ENCODE measurements at places on chromosomes 2 and 18. TPM values are rescaled to one million over a fixed set of nuclear protein-coding genes. Genes with fewer than 3 reads are reported as not detected.

POTEC gene
- not detected for total RNA-seq

CNTNAP5 gene
- not detected for total RNA-seq

SERPINE2 gene
- total RNA-seq = 68.3 TPM

DNA sequence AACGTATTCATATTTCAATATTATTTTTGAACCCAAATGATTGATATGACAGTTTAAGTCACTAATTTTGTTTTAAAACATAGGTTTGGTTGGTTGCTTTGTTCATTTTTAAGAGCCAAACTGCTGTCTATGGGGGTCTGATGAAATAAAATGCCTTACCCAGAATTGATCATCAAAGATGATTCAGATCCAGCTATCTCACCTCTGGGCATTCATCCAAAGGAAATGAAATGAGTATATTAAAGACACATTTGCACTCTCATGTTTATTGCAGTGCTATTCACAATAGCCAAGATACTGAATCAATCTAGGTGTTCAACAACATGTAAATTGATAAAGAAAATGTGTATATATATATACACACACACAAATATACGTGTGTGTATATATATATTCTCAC is 326.9 kb upstream of the GULP1 start:
- no peak for DNase-seq
- H3K27ac ChIP-seq = no peak overlapping the region
- H3K36me3 ChIP-seq = peaks cover 3% of the 10 kb centered on the region
- no peaks in the 10 kb centered on the region for H3K27me3 ChIP-seq
- H3K4me3 ChIP-seq = no peak overlapping the region

DNA sequence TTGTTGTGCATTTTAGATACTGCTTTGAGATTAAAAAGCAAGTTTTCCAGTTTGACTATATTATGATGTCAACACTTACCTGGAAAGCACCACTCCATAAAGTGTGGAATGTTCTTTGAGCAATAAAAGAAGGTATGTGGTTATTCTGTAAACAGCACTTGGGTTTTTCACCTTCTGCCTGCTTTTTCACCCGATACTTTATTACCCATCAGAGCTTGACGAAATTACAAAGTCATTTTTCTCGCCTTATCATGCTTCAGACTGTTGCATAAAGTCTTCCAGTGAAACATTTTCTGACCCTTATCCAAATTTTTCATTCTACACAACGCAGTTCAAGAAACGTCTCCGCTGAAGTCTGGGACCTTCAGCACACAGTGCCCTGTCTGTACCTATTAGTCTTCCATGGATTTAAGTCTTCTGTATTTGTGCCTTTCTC is 25.2 kb downstream of the CAB39 start:
- no peaks in the 10 kb centered on the region for H3K27me3 ChIP-seq
- peak overlapping the region; percentile 70 for H3K27ac ChIP-seq
- peaks cover 2% of the 10 kb centered on the region for H3K36me3 ChIP-seq

STK39 gene
- total RNA-seq = 26.9 TPM

PLA2R1 gene
- 78.9 TPM for total RNA-seq

- H3K27ac ChIP-seq = no peak overlapping the region
- no peak overlapping the region for H3K4me3 ChIP-seq
- no peaks in the 10 kb centered on the region for H3K4me1 ChIP-seq
- peaks cover 27% of the 10 kb centered on the region for H3K27me3 ChIP-seq
- no peak for DNase-seq
These were observed 144.9 kb upstream of the POU3F3 start for GRCh38 chr2:104708967-104709366.

- H3K27me3 ChIP-seq = no peaks in the 10 kb centered on the region
- no peak overlapping the region for H3K4me3 ChIP-seq
- no peaks in the 10 kb centered on the region for H3K36me3 ChIP-seq
- DNase-seq = no peak
These were observed 35.8 kb upstream of the SPATS2L start for GRCh38 chr2:200270732-200271131.

HOXD11 gene
- total RNA-seq = not detected

GRCh38 chr2:74385396-74385795 is 5.3 kb upstream of the DCTN1 start:
- H3K4me3 ChIP-seq = no peak overlapping the region
- H3K36me3 ChIP-seq = peaks cover 7% of the 10 kb centered on the region
- peaks cover 12% of the 10 kb centered on the region for H3K4me1 ChIP-seq
- H3K27ac ChIP-seq = no peak overlapping the region
- no peaks in the 10 kb centered on the region for H3K27me3 ChIP-seq

DNA sequence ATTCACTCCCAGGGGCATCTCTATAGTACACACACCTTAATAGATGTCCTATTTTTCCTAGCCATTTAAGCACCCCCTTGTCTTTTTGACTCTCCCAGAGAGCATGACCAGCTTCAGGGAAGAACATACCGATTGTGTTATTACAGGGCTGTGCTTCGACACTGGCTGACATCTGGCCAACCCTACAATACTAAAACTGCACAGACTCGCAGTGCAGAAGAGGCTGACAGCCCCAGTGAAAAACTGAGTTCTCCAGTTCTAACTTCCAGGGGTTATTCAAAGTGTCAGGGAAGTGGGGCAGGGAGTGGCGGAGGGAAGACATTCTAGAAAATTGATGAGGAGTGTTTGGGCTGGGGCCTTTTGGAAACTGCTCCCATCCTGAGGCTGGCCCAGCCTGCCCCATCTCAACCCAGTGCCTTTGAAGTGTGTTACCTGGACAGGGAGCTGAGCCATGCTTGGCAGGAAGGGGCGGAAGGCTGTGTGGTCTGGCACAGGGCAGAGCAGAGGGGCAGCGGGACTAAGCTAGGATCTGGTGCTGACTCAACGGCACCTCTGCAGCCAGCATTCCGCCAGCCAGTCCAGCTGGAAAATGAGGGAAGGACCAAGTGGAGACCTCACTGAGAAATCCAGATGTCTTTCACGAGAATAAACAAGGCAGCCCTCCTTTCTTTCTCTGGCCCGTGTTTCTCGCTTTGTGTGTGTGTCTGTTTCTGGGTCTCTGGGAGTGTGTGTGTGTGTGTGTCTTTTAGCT is 15.4 kb upstream of the IGFBP5 start:
- no peak for DNase-seq
- peaks cover 3% of the 10 kb centered on the region for H3K36me3 ChIP-seq
- peaks cover 25% of the 10 kb centered on the region for H3K4me1 ChIP-seq
- H3K4me3 ChIP-seq = no peak overlapping the region
- H3K27me3 ChIP-seq = peaks cover 3% of the 10 kb centered on the region
- no peak overlapping the region for H3K27ac ChIP-seq

DNA sequence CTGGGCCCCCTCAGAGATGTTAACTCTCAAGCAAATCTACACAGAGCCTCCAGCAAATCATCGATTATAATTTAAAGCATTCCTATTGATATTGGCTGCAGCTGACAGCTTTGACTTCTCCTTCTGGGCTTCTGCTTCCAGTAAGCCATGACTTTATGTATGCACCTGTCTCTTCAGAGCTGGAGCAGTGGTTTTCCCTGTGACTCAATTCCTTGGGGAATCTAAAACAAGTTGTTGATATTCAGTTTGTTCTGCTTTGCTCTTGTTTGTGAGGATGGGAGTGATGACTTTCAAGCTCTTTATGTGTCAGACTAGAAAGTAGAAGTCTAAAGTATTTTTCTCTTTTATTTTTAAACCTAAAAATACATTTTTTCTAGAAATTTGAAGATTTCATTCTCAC is 45.1 kb upstream of the TNP1 start:
- no peaks in the 10 kb centered on the region for H3K4me1 ChIP-seq
- no peak for DNase-seq
- no peak overlapping the region for H3K4me3 ChIP-seq
- no peak overlapping the region for H3K27ac ChIP-seq
- H3K27me3 ChIP-seq = peaks cover 3% of the 10 kb centered on the region

DNA sequence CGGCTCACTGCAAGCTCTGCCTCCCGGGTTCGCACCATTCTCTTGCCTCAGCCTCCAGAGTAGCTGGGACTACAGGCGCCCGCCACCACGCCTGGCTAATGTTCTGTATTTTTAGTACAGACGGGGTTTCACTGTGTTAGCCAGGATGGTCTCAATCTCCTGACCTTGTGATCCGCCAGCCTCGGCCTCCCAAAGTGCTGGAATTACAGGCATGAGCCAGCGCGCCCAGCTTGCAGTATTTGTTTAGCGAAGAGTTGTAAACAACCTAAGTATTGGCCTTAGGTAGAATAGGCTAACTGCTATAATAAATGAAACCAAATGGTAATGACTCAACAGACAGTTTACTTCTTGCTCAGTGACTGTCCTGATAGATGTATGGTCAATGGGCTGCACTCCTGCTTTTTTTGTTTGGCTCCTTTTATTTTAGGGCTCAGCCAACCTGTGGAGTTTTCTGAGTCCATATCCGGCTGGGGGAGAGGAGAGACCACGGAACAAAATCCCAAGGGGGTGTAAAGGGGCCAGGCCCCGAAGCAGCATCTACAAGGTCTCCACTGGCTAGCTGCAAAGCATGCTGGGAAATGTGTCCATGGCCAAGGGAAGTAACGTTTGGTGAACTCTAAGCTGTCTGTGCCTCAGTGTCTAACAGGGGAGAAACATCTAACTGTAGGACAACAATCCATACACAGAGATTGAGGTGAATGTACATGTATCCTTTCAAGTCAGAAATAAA is 841.0 kb upstream of the ID2 start:
- peaks cover 1% of the 10 kb centered on the region for H3K4me1 ChIP-seq
- H3K27me3 ChIP-seq = no peaks in the 10 kb centered on the region
- DNase-seq = no peak
- H3K4me3 ChIP-seq = no peak overlapping the region
- no peaks in the 10 kb centered on the region for H3K36me3 ChIP-seq

- H3K36me3 ChIP-seq = no peaks in the 10 kb centered on the region
- no peaks in the 10 kb centered on the region for H3K4me1 ChIP-seq
- no peak overlapping the region for H3K4me3 ChIP-seq
- DNase-seq = no peak
These were observed 34.0 kb downstream of the MTHFD2 start for GRCh38 chr2:74232426-74232825.

RAB17 gene
- 3.9 TPM for total RNA-seq

DNA sequence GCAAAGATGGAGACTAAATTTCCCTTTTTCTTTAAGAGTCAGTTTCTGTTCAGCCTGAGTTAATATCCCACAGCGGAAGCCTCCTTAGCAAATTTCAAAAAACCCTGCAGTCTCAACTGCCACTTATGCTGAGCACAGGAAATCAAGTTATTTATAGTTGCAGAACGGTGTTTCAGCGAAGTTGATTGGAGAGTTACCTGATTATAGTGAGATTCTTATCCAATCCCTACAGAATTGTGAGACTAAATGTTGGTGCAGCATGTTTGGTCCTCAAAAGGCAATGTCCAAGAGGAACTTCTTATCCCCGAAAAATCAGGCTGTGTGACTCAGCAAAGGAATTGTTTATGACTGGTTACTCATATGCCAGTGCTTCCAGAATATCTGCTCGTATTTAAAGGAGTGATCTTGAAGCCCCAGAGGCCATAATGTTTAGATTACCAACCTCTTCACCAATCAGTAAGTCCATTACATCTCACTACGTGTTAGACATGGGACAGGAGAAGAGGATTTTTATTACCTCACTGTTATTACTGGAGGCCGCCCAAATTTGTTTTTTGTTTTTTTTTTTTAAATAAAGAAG is 67.9 kb downstream of the LRRFIP1 start:
- H3K36me3 ChIP-seq = no peaks in the 10 kb centered on the region
- peak overlapping the region; percentile 94 for H3K27ac ChIP-seq
- peaks cover 78% of the 10 kb centered on the region for H3K4me1 ChIP-seq
- H3K4me3 ChIP-seq = peak overlapping the region; percentile 11

TEKT4 gene
- total RNA-seq = not detected

GRCh38 chr18:6207116-6207515 is 207.6 kb downstream of the L3MBTL4 start:
- DNase-seq = no peak
- H3K36me3 ChIP-seq = no peaks in the 10 kb centered on the region
- no peak overlapping the region for H3K4me3 ChIP-seq
- no peaks in the 10 kb centered on the region for H3K27me3 ChIP-seq

- no peak for DNase-seq
- H3K27me3 ChIP-seq = no peaks in the 10 kb centered on the region
- peaks cover 52% of the 10 kb centered on the region for H3K36me3 ChIP-seq
- no peak overlapping the region for H3K4me3 ChIP-seq
These were observed 77.5 kb downstream of the ACSL3 start for GRCh38 chr2:222938327-222938726.

ABHD1 gene
- not detected for total RNA-seq

GRCh38 chr2:174787487-174788205 is 23.4 kb upstream of the CHRNA1 start:
- H3K36me3 ChIP-seq = no peaks in the 10 kb centered on the region
- no peaks in the 10 kb centered on the region for H3K27me3 ChIP-seq
- peaks cover 73% of the 10 kb centered on the region for H3K4me1 ChIP-seq
- peak; percentile 96 for DNase-seq
- H3K27ac ChIP-seq = peak overlapping the region; percentile 99

DNA sequence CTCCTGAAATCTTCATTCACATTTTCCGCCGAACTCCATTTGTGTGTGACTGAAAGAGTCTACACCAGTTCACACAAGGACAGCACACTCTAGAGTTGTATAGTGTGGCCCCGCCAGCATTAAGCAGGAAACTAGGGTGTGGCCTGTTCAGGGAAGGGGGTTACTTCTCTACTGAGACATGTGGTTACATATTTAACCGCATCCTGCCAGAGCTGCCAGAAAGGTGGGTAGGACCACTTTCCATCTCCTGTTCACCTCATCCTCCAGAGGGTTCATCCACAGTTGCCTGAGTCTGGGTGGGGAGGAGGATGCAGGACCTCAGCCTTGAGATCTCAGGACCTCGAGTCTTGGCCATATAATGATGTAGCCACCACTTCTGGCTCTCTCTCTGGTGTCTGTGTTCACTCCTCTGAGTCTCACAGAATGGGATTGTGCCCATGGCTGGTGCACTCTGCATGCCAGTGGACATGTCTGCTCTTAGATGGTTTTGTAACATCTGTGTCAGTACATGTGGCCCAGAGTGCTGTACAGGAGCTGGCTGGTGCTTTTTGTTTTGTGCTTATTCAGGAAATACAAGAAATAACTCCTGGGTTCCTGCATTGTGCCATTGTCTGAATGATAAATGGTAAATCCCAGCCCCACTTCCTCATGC is 7.7 kb upstream of the SP140L start:
- H3K27me3 ChIP-seq = no peaks in the 10 kb centered on the region
- no peak overlapping the region for H3K4me3 ChIP-seq
- no peak for DNase-seq
- no peak overlapping the region for H3K27ac ChIP-seq
- H3K4me1 ChIP-seq = no peaks in the 10 kb centered on the region

MDH1B gene
- total RNA-seq = 1.3 TPM

DNA sequence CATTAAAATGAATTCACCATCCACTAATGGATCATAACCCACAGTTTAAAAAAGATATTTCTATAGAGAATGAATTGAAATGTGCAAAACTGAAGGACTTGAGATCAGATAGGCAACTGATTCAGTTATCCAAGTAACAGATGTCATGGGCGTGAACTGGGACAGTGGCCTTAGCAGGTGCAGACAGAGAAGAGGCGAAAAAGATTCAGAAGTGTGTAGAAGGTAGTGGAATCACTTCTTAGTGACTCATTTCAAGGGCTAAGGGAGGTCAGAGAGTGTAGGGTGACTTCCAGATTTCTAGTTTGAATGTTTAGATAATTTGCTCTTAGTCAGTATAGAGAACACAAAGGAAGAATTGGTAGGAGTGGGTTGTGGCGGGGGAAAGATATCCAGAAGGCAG is 79.7 kb downstream of the EHBP1 start:
- no peaks in the 10 kb centered on the region for H3K27me3 ChIP-seq
- DNase-seq = no peak
- H3K4me1 ChIP-seq = no peaks in the 10 kb centered on the region
- H3K27ac ChIP-seq = no peak overlapping the region
- no peak overlapping the region for H3K4me3 ChIP-seq

Data from osteocyte (in vitro differentiated cells).